Progenitor cell of endocrine pancreas (in vitro differentiated cells): ENCODE measurements at places on chromosomes 5 and 9. TPM values are rescaled to one million over a fixed set of nuclear protein-coding genes. Genes with fewer than 3 reads are reported as not detected.
A peak's percentile ranks its signal among the peaks of the same experiment; 100 is the strongest.

- H3K27ac ChIP-seq: peak overlapping the region; percentile 76
- H3K36me3 ChIP-seq: peaks cover 6% of the 10 kb centered on the region
- no peaks in the 10 kb centered on the region for H3K27me3 ChIP-seq
- H3K4me1 ChIP-seq: peaks cover 8% of the 10 kb centered on the region
- H3K4me3 ChIP-seq: peak overlapping the region; percentile 95
These were observed 917 bp downstream of the NHP2 start for GRCh38 chr5:178152491-178153444.

SH2D3C gene
- total RNA-seq: 2.0 and 2.6 TPM in 2 replicates

- H3K4me1 ChIP-seq: peaks cover 9% of the 10 kb centered on the region
- no peak overlapping the region for H3K4me3 ChIP-seq
- no peaks in the 10 kb centered on the region for H3K36me3 ChIP-seq
- peaks cover 76% of the 10 kb centered on the region for H3K27me3 ChIP-seq
These were observed 53.9 kb downstream of the IRX2 start for GRCh38 chr5:2697446-2698200.

- H3K36me3 ChIP-seq: no peaks in the 10 kb centered on the region
- no peak overlapping the region for H3K4me3 ChIP-seq
- H3K27me3 ChIP-seq: no peaks in the 10 kb centered on the region
- H3K27ac ChIP-seq: no peak overlapping the region
- H3K4me1 ChIP-seq: no peaks in the 10 kb centered on the region
These were observed 365.4 kb downstream of the ISL1 start for GRCh38 chr5:51748647-51749046.

DNA sequence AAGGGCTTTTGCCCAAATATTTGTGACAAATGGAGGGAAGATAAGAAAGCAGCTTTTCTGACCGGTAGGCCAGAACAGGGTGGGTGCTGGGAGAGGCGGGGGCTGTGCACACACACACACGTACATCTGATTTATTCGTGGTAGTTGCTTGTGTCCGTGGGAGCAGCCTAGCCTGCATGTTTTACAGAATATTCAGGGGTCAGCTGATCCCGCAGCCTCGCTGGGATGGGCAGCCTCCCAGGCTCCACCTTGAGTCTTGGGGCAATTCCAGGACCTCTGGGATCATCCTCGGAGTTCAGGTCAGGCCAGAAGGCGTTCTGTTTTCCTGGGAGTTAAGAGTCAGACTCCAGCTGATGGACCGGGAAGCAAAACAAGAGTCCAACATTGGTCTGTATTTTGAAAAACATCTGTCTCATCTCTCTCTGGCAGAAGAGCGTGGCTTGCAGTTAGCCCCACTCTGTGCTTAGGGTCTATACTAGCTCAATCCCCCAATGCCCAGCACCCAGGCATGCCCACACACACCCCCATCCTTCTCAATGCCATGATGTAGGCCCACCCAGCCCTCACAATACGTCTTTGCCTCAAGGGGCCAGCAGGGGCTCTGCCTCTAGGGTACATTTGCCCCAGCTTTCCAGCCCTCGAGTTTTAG lies 210.6 kb downstream of the GOLPH3 start:
- no peak for DNase-seq
- peak overlapping the region; percentile 33 for H3K27ac ChIP-seq
- H3K4me1 ChIP-seq: peaks cover 6% of the 10 kb centered on the region
- no peaks in the 10 kb centered on the region for H3K27me3 ChIP-seq
- H3K4me3 ChIP-seq: no peak overlapping the region

GRCh38 chr5:158162026-158162425 lies 303.1 kb upstream of the CLINT1 start:
- no peak overlapping the region for H3K4me3 ChIP-seq
- H3K27ac ChIP-seq: no peak overlapping the region
- H3K4me1 ChIP-seq: peaks cover 7% of the 10 kb centered on the region
- no peaks in the 10 kb centered on the region for H3K36me3 ChIP-seq
- no peak for DNase-seq
- peaks cover 9% of the 10 kb centered on the region for H3K27me3 ChIP-seq
